ENCODE measurements at places on chromosomes 3 and 15.

GRCh38 chr3:5553203-5553602 is 365.7 kb downstream of the EDEM1 start:
- no peak for DNase-seq

DNA sequence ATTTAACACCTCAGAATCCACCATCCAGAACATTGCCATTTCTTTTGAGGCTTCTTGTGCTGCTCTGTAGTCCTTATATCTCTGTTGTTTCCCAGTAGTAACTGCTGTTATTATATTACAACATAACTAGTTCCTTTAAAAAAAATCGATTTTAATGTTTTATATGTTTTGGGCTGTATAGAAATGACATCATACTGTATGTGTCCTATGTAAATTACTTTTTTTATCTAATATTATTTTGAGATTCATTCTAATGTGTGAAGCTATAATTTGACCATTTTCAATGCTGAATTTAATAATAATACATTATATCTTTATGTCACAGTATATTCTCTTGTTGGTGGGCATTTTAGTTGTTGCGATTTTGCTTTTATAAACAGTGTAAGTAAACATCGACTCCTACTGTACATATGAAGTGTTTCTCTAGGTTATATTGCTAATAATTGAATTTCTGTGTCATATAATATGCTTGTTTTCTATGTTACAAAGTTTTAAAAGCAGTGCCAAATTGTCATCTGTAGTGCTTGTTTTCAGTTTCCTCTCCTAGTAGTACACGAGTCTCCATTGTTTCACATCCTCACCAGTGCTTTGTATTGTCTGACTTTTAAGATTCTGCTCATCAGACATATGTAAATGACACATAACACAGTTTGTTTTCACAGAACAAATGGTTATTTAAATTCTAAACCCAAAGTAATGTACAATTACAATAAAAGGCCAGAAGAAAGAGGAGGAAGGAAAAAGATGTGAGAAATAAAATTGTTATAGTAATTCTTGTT is 172.0 kb upstream of the LRRFIP2 start:
- DNase-seq: no peak

- DNase-seq: no peak
These were observed 226.6 kb downstream of the ALCAM start for GRCh38 chr3:105593315-105593714.

DNA sequence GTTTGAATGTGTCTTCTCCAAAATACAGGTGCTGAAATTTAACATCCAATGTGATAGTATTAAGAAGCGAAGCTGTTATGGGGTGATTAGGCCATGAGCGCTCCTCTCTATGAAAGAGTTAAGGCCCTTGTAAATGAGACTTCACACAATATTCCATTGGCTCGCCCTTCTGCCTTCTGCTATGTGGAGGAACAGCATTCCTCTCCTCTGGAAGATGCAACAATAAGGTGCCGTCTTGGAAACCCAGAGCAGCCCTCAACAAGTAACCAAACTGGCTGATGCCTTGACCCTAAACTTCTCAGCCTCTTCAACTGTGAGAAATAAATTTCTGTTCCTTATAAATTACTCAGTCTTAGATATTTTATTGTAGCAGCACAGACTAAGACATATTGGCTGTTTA is 874.6 kb downstream of the ROBO1 start:
- no peak for DNase-seq

DNA sequence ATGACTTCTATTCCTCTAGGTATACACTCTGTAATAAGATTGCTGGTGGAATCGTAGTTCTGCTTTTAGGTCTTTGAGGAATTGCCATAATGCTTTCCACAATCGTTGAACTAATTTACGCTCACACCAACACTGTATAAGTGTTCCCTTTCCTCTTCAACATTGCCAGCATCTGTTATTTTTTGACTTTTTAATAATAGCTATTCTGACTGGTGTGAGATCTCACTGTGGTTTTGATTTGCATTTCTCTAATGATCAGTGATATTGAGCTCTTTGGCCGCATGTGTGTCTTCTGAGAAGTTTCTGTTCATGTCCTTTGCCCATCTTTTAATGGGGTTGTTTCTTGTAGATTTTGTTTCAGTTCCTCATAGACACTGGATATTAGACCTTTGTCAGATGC is 12.8 kb downstream of the NXPE3 start:
- DNase-seq: no peak

GRCh38 chr3:188516515-188516914 is 362.6 kb downstream of the LPP start:
- DNase-seq: no peak

GRCh38 chr3:3951071-3951470 is 151.8 kb downstream of the LRRN1 start:
- DNase-seq: no peak

- DNase-seq: no peak
These were observed 262.8 kb downstream of the LRTM1 start for GRCh38 chr3:54665016-54665600.

DNA sequence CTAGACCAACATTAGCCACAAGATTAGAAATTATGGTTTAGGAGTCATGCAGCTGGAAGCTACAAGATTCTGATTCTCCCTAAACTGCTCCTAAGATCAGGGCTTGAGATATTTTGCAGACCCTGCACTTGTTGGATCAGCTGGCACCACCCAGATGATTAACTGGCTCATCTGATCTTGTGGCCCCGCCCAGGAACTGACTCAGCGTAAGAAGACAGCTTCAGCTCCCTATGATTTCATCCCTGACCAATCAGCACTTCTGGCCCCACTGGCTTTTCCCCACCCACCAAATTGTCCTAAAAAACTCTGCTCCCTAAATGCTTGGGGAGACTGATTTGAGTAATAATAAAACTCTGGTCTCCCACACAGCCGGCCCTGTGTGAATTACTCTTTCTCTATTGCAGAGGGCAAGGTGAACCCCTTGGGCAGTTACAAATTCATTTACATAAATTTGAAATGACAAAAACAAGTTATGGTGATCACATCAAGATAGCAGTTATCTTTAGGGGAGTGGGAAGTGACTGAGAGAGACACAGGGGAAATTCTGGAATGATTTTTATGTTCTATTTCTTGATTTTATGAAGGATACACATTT is 76.5 kb downstream of the CD200R1L start:
- DNase-seq: no peak

DNA sequence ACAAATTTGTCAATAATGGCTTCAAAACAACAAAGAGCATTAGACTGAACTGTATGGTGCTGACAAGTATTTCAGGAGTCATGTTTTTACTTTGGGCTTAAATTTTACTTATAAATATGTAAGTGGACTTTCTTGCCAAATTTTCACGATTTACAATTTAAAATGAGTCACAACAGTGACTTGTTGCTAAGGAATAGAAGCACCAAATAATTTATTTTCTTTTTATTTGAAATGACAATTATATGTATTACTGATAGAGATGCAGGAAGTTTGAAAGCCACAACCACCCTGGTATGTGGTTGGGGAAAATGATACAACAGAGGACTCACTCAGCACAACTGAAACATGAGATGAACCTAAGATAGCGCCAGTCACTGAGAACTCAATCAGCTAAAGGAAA is 90.3 kb downstream of the FMN1 start:
- DNase-seq: no peak

GRCh38 chr3:10949197-10949596 is 43.4 kb upstream of the SLC6A1 start:
- DNase-seq: no peak

- no peak for DNase-seq
These were observed 835.1 kb downstream of the EDEM1 start for GRCh38 chr3:6022621-6023020.

DNA sequence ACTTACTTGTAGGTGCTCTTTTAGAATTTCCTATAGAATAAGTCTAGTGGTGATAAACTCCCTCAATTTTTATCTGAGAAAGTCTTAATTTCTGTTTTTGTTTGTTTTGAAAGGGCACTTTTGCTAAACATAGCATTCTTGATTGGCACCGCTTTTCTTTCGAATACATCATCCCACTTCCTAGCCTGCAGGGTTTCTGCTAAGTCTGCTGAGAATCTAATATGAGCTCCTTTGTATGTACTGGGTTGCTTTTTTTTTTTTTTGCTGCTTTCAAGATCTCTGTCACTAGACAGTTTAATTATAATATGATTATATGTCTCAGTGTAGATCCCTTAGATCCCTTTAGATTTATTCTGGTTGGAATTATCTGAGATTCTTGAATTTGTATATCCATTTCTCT is 21.5 kb downstream of the PFN2 start:
- no peak for DNase-seq

GRCh38 chr15:52093539-52094510 is 18.8 kb downstream of the BCL2L10 start:
- DNase-seq: no peak

GRCh38 chr3:99250821-99251355 is 349.4 kb upstream of the DCBLD2 start:
- DNase-seq: no peak

DNA sequence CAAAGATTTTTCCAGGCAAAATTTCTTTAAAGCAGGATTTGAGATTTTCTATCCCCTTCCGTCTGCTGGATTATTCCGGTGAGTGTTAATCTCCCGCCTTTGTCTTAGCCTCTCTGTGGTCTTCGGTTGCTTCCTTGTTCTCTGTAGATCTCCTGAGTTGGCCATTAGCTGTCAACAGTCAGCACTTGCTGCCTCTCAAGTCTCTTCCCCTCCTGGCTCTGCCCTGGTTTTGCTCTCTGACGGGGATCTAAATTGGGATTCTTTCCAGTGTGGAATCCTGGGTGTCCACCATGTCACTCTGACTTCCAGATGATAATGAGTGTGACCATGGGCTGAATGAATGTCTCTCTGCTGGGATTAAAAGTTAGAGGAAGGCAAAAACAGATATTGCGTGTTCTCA is 121.5 kb downstream of the IGF1R start:
- no peak for DNase-seq

- no peak for DNase-seq
These were observed 110.0 kb upstream of the PLSCR5 start for GRCh38 chr3:146715170-146715569.

GRCh38 chr15:72925661-72926060 is 126.6 kb upstream of the NEO1 start:
- DNase-seq: no peak

DNA sequence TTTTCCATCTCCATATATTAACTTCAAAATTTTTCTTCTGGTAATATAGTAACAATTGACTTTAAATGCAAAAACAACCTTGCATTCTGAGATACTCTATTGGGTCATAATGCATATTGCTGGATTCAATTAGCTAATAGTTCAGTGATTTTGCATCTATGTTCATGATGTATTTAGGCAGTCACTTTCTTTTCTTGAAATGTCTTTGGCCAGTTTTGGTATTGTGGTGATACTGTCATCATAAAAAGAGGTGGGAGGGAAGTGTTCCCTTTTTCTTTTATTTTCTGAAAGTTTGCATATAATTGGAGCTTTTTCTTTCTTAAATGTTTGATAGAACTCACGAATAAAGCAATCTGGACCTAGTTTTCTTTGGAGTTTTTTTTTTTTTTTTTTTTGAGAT is 67.4 kb upstream of the ZNF148 start:
- no peak for DNase-seq

GRCh38 chr15:27454281-27455075 is 483.5 kb downstream of the GABRG3 start:
- no peak for DNase-seq

DNA sequence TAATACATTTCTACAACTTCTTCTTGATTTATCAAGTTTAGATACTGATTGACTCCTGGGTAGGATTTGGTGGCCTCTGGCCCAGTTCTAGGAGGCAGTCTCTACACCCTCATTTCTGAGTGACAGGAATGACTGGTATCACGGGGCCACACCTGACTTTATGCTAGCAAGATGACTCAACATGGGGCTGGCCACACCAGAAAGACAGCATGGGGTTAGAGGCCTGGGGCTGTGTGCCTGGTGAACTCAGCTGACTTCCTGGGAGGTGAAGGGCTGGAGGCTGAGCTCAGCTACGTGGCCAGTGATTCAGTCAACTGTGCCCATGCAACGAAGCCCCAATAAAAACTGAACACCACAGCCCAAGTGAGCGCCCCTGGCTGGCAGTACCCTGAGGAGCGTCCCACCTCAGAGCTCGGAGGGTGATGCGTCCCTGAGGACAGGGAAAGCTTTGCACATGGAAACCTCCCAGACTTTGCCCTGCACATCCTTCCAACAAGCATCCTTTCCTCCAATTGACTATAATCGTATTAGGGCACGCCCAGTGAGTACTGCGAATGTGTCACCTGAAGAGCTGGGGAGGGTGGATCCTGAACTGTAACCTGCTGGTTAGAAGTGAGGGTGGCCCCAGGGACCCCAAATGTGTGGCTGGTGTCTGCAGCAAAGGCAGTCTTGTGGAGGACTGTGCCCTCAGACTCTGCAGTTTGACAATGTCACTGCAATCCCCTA is 57.2 kb downstream of the NIPA2 start:
- no peak for DNase-seq

GRCh38 chr15:70086636-70087035 is 11.1 kb downstream of the TLE3 start:
- DNase-seq: no peak

DNA sequence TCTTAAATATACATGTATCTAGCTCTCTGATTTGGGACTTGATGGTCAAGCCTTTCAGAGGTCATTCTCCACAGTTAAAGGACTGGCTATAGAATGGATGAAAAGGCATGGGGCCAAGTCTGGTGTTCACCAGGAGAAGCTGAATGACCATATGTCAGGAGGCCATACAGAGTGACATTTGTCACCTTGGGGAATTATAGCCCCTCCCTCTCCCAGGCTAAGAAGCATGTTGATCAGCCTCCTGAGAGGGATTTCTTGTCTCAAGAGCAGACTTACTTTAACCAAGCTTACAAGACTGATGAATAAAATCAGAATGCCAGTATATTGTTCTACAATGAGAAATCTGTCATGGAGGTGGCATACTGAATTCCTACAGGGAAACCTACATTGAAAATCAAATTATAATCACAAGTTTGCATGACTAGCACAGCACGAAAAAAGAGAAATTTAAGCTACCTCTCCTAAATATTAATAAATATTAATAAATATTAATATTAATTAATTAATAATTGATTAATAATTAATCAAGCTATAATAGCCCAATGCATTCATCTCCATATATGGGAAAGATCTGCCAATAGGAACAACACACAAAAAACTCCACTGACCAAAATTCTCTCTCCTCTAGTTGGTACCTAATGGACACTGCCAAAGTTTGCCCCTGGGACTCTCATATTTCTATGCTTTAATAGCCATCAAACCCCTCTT is 47.3 kb downstream of the ATP8B4 start:
- DNase-seq: no peak

All from stimulated activated CD8-positive, alpha-beta memory T cell treated with anti-CD3 and anti-CD28 coated beads, Interleukin-4, amount 100 ng/mL, for 1 hour (primary cell).